Gastrocnemius medialis (tissue), 4 donors: ENCODE measurements at places on chromosomes 13 and 19. TPM values are rescaled to one million over a fixed set of nuclear protein-coding genes. Genes with fewer than 3 reads are reported as not detected.
A peak's percentile ranks its signal among the peaks of the same experiment; 100 is the strongest.

Gene MRPL57
- total RNA-seq: 49.8 TPM

Gene COL4A1
- total RNA-seq: 60.5 TPM

Gene CYP4F22
- 0.29 TPM for total RNA-seq

Gene NCAN
- total RNA-seq: not detected

Gene LAIR1
- total RNA-seq: 2.9 TPM

Gene FFAR2
- not detected for total RNA-seq

GRCh38 chr19:33171916-33172359, 22.2 kb upstream of the LRP3 start:
- peaks cover 18% of the 10 kb centered on the region for H3K4me1 ChIP-seq
- no peak overlapping the region for H3K4me3 ChIP-seq

- H3K27me3 ChIP-seq: no peaks in the 10 kb centered on the region
- no peak overlapping the region for H3K4me3 ChIP-seq
- H3K27ac ChIP-seq: peak overlapping the region; percentile 96
- H3K4me1 ChIP-seq: peaks cover 29% of the 10 kb centered on the region
- H3K36me3 ChIP-seq: no peaks in the 10 kb centered on the region
- DNase-seq: no peak
Observed at GRCh38 chr19:2037651-2038255, 13.3 kb downstream of the MKNK2 start.

- H3K27me3 ChIP-seq: no peaks in the 10 kb centered on the region
- no peak overlapping the region for H3K4me3 ChIP-seq
- peaks cover 75% of the 10 kb centered on the region for H3K36me3 ChIP-seq
- H3K27ac ChIP-seq: peak overlapping the region; percentile 99
- H3K4me1 ChIP-seq: peaks cover 32% of the 10 kb centered on the region
Observed at GRCh38 chr19:48982280-48982679, 10.8 kb downstream of the GYS1 start.

DNA sequence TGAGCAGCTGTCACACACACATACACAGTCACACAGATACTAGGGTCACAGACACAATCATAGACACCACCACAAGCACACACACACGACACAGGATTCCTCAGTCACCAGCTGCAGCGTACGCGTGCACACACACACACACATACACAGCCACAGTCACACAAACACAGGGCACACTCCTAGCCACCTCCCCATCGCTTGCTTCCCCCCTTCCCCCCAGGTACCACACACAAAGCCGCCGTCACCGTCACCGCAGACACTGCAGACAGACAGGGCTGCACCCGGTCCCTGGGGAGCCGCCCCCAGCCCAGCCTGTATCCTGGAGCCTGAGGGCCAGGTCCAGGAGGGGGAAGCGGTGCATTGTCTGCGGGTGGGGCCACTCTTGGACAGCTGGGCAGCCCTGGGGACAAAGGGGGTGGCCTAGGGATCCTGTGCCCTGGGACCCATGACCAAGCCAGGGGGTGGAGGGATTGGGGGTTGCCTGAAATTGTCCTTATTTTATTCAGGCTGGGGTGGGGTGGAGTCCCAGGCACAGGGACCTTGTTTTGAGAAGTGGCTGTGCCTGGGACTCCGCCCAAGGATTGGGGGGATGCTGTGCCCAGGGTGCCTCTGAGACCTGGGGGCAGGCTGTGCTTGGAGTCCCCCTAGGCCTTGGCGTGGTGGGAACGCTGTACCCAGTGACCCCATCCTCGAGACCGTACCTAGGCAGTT, 957 bp downstream of the NUMBL start:
- peak overlapping the region; percentile 80 for H3K4me3 ChIP-seq
- DNase-seq: no peak

GRCh38 chr13:95955255-95955654, 97.9 kb downstream of the UGGT2 start:
- no peak overlapping the region for H3K4me3 ChIP-seq
- no peaks in the 10 kb centered on the region for H3K36me3 ChIP-seq
- no peak overlapping the region for H3K27ac ChIP-seq
- H3K27me3 ChIP-seq: no peaks in the 10 kb centered on the region
- DNase-seq: no peak
- H3K4me1 ChIP-seq: no peaks in the 10 kb centered on the region

DNA sequence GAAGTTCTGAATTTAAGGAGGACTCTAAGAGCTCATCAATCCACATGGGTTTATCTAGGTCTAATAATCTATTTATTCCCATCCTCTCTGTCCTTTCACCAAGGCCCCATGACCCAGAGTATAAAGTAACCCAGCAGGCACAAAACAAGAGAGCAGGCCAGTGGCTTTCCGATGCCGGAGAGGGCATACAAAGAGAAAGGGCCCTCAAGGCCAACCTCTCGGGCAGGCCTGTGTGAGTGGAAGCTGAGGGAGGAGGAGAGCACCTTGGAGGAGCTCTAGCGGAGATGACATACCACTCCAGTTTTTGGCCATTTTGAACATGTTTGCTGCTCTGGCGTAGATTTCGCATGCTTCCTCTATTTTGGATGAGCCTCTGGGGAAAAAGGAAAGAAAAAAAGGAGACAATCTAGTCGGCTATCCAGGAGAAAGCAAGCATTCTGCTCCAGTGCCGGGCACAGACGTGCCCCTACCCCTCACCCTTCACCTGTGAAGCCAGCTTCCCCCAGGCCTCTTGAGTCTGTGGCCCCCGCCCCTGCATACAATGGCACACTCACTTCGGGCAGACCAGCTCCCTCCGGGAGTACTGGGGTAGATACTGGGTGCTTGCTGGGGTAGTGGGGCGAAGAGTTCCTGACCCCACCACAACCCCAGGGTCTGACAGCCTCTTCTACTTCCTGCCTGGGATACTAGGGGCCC, 11.6 kb downstream of the NAPA start:
- no peak for DNase-seq
- H3K4me3 ChIP-seq: no peak overlapping the region
- no peaks in the 10 kb centered on the region for H3K27me3 ChIP-seq

- H3K27me3 ChIP-seq: no peaks in the 10 kb centered on the region
- H3K27ac ChIP-seq: no peak overlapping the region
- no peak overlapping the region for H3K4me3 ChIP-seq
- H3K4me1 ChIP-seq: no peaks in the 10 kb centered on the region
- DNase-seq: no peak
Observed at GRCh38 chr13:72127031-72127430, 260.0 kb upstream of the DACH1 start.

- H3K4me1 ChIP-seq: no peaks in the 10 kb centered on the region
- no peaks in the 10 kb centered on the region for H3K27me3 ChIP-seq
- no peak overlapping the region for H3K27ac ChIP-seq
- H3K4me3 ChIP-seq: no peak overlapping the region
- DNase-seq: no peak
- H3K36me3 ChIP-seq: no peaks in the 10 kb centered on the region
Observed at GRCh38 chr19:43300876-43301765, 31.8 kb upstream of the PSG9 start.

DNA sequence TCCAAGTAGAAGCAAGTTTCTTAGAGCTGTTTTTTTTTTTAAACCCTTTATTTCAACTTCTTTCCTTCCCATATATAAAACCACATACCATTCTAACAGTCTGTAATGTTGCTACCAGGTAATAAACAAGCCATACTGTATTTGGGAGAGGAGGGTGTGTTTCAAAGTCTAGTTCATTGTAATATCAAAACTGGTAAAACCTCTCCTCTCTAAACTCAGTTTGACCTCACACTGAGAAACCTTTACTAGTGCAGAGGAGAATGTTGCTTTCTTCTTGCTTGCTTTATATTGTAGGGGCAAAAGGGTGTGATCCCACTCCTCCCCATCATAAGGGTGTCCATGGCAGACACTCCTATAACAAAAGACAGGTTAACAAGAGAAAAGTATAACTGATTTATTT, 155.1 kb downstream of the GGACT start:
- H3K27ac ChIP-seq: no peak overlapping the region
- no peaks in the 10 kb centered on the region for H3K27me3 ChIP-seq
- H3K36me3 ChIP-seq: peaks cover 3% of the 10 kb centered on the region
- no peak for DNase-seq
- H3K4me1 ChIP-seq: no peaks in the 10 kb centered on the region
- H3K4me3 ChIP-seq: no peak overlapping the region
